ENCODE measurements at places on chromosomes 13 and 19. TPM values are rescaled to one million over a fixed set of nuclear protein-coding genes. Genes with fewer than 3 reads are reported as not detected.

PEG3 gene
- total RNA-seq, result 11.5 TPM

DNA sequence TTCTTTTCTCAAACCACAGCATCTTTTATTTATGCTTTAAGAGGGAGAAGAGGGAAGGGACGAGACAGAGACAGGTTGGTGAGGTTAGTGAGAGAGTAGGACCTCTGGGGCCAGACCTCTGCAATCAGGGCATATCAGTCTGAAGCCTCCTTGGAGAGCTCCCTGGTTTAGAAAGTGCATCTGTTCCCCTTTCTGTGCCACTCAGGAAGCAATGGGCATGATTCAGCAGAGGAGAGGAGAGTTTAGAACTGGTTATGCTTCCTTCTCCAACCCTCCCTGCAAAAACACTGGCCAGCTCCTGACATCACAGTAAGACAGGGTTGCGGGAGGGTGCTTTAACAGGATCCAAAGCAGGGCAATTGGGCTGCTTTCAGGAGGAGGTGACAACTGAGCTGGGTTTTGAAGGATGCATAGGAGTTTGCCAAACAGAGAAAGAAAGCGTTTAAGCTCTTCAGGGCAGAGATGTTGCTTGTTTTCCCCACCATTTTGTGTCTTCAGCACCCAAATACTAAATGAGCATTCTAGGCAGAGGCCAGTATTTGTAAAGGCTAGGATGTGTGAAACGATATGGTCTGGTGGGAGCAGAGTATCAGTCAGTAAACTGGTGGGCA is 33.1 kb downstream of the CERS4 start:
- no peak overlapping the region for H3K4me3 ChIP-seq
- H3K27ac ChIP-seq, result no peak overlapping the region
- H3K4me1 ChIP-seq, result peaks cover 38% of the 10 kb centered on the region

SPC24 gene
- 4.0 TPM for total RNA-seq

- peaks cover 17% of the 10 kb centered on the region for H3K4me1 ChIP-seq
- peaks cover 55% of the 10 kb centered on the region for H3K36me3 ChIP-seq
- no peak for DNase-seq
- H3K27ac ChIP-seq, result no peak overlapping the region
- no peaks in the 10 kb centered on the region for H3K27me3 ChIP-seq
Measured at GRCh38 chr19:13762635-13763235, 1.6 kb upstream of the MRI1 start.

DNA sequence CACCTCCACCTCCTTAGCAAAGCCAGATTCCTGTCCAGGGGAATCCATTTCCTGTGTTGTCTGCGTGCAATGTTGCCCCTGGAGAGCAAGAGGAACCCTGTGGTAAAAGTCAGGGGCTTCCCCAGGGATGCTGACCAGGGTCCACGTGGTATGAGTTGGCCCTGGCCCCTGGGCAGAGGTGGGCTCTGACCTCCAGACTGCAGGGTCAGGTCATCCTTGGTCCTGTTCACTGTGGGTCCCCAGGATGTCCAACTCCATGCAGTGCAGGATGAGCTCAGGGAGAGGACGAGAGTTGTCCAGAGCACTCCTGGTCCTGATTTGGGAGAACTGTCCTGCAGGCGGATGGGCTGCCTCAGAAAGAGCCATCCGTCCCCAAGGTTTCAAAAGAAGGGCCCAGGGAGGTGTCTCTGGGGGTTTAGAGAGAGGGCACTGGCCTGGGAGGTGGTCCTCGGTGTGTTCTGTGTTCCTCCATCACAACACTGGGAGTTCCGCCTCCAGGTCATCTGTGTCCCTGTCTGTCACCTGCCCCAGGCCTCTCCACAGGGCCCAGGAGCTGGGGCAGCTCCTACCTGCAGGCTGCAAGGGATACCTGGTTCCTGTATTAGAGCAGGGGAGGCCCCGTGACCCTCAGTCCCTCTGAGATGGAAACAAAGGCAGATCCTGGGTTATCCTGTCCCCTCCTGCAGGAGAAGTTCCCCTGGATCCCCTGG is 1.2 kb upstream of the CEACAM4 start:
- H3K27me3 ChIP-seq, result peaks cover 19% of the 10 kb centered on the region
- H3K4me3 ChIP-seq, result no peak overlapping the region
- no peaks in the 10 kb centered on the region for H3K4me1 ChIP-seq
- H3K36me3 ChIP-seq, result no peaks in the 10 kb centered on the region

CGB5 gene
- not detected for total RNA-seq

- no peak overlapping the region for H3K27ac ChIP-seq
- peaks cover 15% of the 10 kb centered on the region for H3K4me1 ChIP-seq
- no peak for DNase-seq
- no peaks in the 10 kb centered on the region for H3K27me3 ChIP-seq
- H3K36me3 ChIP-seq, result no peaks in the 10 kb centered on the region
Measured at GRCh38 chr13:60412909-60413616, 16.0 kb downstream of the TDRD3 start.

DNA sequence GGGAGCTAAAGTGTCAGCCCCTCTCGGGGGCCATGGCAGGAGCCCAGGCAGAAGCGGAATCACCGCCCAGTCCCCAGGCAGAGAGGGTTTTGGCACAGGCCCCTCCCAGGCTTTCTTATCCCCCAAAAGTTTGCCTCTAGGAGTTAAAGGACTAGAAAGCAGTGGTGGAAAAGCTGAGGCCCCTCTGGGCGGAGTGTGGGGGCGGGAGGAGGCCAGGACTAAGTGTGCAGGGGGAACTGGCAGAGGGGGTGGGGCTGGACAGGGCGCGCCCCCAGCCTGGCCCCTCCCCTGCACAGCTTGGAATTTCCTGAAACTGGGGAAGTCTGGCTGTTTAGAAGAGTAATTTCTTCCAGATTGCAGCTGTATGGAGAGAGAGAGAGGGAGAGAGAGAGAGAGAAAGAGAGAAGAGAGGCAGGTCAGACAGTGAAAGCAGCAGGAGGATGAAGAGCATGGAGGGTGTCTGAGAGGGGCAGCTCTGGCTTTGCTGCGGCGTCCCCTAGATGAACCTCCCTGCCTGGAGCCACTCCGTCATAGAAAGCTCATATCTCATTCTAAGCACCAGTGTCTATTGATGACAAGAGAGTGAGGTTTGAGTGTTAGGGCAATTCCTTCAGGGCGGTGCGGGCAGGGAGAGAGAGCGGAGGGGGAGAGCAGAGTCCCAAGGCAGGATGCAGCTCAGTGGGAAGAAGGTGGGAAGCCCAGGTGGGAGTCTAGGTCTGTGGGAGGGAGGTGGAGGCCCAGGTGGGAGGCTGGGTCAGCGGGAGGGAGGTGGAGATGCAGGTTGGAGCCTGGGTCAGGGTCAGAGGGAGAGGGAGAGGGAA is at the start of gene CDC42EP5:
TSS of gene CDC42EP5 (minus strand) at position 226 of the 821 bp plus-strand sequence. CDS start 7,749 bp downstream, outside the sequence.
- peak; percentile 86 for DNase-seq
- H3K36me3 ChIP-seq, result no peaks in the 10 kb centered on the region
- H3K27me3 ChIP-seq, result no peaks in the 10 kb centered on the region

DNA sequence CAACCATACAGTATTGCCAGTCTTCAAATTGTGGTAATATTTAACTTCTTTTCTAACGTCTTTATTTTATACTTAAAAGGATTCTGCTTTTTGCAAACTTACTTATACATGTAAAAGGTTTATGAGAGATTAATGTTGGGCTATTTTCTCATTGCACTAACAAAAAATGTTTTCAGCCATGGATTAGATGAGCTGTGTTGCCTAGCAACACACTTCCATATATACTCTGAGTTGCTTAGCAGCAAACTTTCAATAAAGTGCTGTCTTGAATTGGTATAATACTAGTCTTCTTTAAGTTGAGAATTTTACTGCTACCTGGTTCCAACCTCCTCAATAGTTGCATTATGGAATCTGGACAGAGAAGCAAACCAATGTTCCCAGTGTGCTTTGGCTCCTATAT is 777.4 kb upstream of the PCDH9 start:
- no peaks in the 10 kb centered on the region for H3K4me1 ChIP-seq
- DNase-seq, result no peak
- no peaks in the 10 kb centered on the region for H3K36me3 ChIP-seq

GRCh38 chr13:112448621-112449544 is 72.7 kb downstream of the SPACA7 start:
- H3K36me3 ChIP-seq, result no peaks in the 10 kb centered on the region
- H3K4me1 ChIP-seq, result no peaks in the 10 kb centered on the region
- H3K27ac ChIP-seq, result no peak overlapping the region
- DNase-seq, result no peak

PLK5 gene
- not detected for total RNA-seq

CCDC8 gene
- total RNA-seq, result 6.5 TPM

TBXA2R gene
- total RNA-seq, result 0.32 TPM

TMEM238 gene
- total RNA-seq, result 37.1 TPM

GRCh38 chr13:100213576-100213975 is 124.7 kb downstream of the PCCA start:
- no peak overlapping the region for H3K4me3 ChIP-seq
- H3K4me1 ChIP-seq, result no peaks in the 10 kb centered on the region
- no peaks in the 10 kb centered on the region for H3K36me3 ChIP-seq
- no peaks in the 10 kb centered on the region for H3K27me3 ChIP-seq

ZNF66 gene
- 10.7 TPM for total RNA-seq

DNA sequence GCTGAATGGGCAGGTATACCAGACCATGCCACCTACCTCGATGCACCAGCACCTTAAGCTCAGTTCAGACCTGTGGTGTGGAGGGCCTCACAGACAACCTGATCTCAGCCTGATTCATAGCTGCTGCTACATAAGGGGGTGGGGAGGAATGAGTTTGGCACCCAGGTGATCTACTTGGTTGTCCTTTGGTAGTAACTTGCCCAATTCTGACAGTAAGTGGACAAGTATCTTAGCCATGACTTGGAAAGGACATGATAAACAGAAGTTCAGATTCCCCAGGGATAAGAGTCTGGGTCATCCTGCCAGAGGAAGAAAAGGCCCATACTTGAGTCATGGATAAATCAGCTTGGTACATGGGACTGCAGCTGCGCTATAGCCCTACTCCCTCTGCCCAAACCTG is 28.4 kb upstream of the SOHLH2 start:
- H3K27me3 ChIP-seq, result no peaks in the 10 kb centered on the region
- H3K27ac ChIP-seq, result no peak overlapping the region
- no peaks in the 10 kb centered on the region for H3K36me3 ChIP-seq

ZSCAN22 gene
- 7.6 TPM for total RNA-seq

GRCh38 chr13:77595166-77595810 is 59.8 kb downstream of the SCEL start:
- no peak overlapping the region for H3K27ac ChIP-seq
- no peak overlapping the region for H3K4me3 ChIP-seq
- no peaks in the 10 kb centered on the region for H3K4me1 ChIP-seq
- no peaks in the 10 kb centered on the region for H3K36me3 ChIP-seq

DNA sequence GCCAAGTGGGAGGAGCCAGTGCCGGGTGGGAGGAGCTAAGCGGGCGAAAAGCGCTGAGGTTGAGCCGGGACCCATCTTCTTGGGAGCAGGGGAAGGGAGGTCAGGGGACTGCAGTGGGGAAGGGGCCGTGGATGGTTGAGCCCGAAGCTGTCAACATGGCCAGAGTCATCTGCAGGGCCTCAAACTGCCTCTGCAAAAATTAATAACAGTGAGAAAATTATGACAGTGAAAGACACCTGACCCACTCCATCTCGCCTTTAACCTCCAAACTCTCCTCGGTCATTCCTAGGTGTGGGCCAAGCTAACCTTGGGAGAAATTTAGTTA is 30.1 kb downstream of the ZNF557 start:
- no peaks in the 10 kb centered on the region for H3K36me3 ChIP-seq
- DNase-seq, result no peak
- peak overlapping the region; percentile 87 for H3K27ac ChIP-seq
- H3K27me3 ChIP-seq, result no peaks in the 10 kb centered on the region
- peaks cover 7% of the 10 kb centered on the region for H3K4me1 ChIP-seq
- H3K4me3 ChIP-seq, result peak overlapping the region; percentile 61

DNA sequence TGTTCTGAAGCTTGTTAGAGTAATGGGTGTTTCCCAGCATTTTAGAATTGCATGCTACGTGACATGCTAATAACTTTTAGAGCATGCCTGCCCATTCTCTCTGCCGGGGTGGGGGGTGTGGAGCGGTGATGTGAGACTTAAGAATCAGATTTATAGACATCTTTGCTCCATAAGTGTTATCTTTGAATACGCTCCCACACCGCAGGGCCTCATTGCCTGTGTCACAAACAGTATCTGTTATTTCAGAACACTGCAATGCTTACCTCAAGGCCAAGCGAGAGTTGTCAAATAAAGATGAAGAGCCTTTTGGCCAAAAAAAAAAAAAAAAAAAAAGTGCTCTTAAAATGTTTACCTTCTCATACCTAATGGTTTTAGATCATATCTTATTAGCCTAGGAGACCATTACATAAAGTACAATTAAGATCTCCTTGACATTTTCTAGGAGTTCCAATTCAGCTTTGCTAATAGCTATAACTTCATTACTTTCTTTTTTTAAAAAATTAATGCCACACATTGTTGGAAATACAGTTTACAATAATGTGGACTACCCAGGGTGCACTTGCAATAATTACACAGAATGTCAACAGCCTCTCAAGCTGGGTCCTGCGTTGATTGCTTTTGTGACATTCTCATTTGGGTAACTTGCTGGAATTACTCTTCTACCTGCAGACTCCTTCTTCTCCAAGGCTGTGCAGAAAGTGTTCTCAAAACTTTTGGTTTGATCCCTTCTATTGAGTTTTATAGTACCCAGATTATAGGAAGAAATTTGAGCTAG is 525.3 kb downstream of the KLF12 start:
- H3K4me1 ChIP-seq, result peaks cover 16% of the 10 kb centered on the region
- no peak for DNase-seq
- peak overlapping the region; percentile 26 for H3K27ac ChIP-seq
- H3K36me3 ChIP-seq, result no peaks in the 10 kb centered on the region
- H3K27me3 ChIP-seq, result no peaks in the 10 kb centered on the region

DNA sequence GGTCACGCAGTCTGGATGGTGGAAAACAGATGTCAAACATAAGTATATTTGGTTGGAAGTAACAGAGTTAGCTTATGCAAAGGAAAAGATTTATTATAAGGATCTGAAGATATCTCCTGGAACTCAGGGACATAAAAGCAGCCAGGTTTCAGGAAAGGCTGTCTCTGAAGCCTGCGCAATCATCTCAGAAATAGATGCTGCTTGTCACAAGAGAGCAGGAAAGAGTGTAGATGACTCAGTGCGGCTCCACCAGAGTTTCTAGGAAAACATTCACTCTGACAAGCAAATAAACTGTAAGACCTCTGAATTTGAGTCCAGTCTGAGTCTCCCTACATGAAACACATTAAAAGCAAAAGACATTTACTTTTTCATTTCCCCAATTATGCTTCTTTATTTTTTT is 220.4 kb upstream of the HTR2A start:
- H3K27ac ChIP-seq, result no peak overlapping the region
- no peaks in the 10 kb centered on the region for H3K27me3 ChIP-seq
- no peaks in the 10 kb centered on the region for H3K4me1 ChIP-seq
- DNase-seq, result no peak
- no peaks in the 10 kb centered on the region for H3K36me3 ChIP-seq

GRCh38 chr13:43132257-43132656 is 108.9 kb downstream of the DNAJC15 start:
- DNase-seq, result no peak
- H3K4me1 ChIP-seq, result no peaks in the 10 kb centered on the region
- no peak overlapping the region for H3K27ac ChIP-seq
- H3K36me3 ChIP-seq, result no peaks in the 10 kb centered on the region

CD22 gene
- not detected for total RNA-seq

Data from suprapubic skin (tissue), 4 donors.